ENCODE measurements at places on chromosomes 6 and 20.
A peak's percentile ranks its signal among the peaks of the same experiment; 100 is the strongest.

- no peak for DNase-seq
Observed at GRCh38 chr6:157326979-157327378, 3.7 kb upstream of the TMEM242 start.

DNA sequence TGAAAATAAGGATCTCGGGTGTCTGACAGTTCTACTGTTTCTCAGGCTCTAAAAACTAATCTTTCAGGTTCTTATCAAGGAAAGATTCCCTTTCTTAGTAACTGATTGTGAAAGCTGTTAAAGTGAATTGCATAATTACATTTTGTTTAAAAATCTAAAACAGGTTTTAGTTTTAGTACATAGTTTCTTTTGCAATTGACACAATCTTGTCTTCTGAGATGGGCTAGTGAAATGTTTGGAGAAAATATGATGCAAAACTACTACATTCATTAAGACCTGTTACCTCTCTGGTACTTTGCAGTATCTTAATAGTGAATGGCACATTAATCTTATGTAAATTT lies 298.4 kb downstream of the UTRN start:
- no peak for DNase-seq

DNA sequence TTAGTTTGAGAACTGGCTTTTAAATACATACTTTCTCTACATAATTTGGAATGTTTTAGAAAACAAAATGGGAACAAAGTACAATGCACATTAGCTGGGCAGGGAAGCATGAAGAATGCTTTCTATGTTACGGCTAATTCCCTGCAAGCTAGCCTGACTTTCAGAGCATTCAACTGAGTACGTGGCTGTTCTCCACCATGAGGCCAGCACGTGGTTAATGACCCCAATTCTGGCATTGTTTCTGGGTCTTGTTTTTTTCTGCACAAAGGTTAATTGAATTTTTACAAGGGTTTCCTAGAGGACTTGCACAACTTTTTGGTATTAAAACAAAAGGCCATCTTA lies 208.6 kb upstream of the AGPAT4 start:
- DNase-seq, result no peak

DNA sequence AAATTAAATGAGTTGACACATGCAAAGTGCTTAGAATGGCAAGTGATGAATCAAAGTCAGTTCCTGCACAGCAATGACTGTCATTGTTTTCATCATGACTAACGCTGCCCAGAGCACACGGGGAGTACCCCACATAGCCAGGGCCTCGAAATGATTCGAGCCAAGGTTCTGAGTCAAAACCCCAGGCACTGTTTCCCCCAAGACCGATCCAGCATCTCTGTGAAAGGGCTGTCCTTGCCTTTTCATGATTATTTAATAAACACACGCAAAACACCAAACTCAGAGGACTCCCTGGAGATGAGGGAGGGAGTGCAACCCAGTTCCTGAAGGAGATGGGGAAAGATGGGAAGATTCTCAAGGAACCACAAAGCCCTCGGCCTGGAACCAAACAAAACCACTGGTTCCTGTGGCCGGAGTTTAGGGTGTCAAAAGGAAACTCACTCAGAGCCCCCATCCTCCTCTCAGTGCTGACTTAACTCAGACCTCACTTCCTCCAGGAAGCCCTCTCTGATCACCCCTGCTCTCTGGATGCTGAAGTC lies 3.8 kb downstream of the PREX1 start:
- DNase-seq, result peak; percentile 60

DNA sequence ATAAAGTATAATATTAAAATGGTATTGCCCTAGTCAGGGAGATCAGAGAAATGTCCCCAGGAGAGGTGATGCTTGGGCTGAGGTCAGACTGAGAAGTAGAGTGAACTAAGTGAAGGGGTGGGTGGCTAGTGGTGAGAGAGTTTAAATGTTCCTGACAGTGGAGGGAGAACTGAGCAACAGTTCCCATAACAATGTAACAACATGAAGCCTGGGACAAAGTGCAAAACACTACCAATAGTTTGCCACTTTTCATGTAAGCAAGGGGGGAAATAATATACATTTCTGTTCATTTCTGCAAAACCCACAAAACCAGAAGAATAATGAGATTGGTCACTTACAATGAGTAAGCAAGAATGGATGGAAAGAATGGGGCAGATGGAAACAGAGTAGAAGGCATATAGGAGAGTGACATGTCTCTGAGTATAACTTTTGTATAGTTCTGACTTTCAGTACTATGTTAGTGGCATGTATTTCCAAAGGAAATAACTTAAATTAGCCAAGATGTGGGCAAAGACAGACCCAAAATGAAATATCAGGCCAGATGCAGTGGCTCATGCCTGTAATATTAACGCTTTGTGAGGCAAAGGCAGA lies 13.3 kb upstream of the FAXC start:
- no peak for DNase-seq

- DNase-seq, result no peak
Observed at GRCh38 chr6:29941471-29941870, 861 bp upstream of the HLA-A start.

- no peak for DNase-seq
Observed at GRCh38 chr6:25007269-25007699, 71.5 kb upstream of the RIPOR2 start.

DNA sequence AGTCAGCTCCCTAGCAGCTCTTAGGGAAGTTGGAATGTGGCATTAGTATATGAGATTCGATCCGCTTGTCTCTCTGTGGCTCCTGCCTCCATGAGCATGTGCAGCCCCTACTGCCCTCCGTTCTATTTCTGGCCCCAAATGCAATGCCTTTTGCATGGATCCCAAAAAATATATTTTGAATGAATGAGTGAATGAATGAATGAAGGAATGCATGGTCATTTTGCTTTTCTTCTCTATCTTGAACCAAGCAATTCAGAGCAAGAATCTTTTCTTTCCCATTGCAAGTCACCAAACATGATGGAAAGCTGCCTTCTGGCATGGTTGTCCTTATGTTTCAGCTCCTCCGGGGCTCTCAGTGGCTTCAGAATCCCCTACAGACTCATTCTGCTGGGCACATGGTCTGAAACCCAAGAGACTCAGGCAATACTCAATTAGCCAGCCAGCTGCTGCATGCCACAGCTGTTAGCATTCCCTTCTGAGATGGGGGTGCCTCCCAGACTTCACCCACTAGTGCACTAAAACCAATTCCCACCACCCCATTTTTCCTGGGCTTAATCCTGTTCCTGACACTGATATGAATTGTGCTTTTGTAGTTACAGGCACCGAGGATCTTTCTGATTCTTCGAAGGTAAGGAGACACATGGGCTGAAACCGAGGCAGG lies 2.6 kb upstream of the IYD start:
- DNase-seq, result no peak

GRCh38 chr6:71527886-71528285 lies 239.3 kb downstream of the OGFRL1 start:
- no peak for DNase-seq

GRCh38 chr6:16174416-16175078 lies 45.7 kb downstream of the MYLIP start:
- no peak for DNase-seq

- DNase-seq, result no peak
Observed at GRCh38 chr6:2179950-2180349, 65.5 kb downstream of the GMDS start.

GRCh38 chr6:36850021-36850420 lies 10.8 kb upstream of the CPNE5 start:
- DNase-seq, result no peak

DNA sequence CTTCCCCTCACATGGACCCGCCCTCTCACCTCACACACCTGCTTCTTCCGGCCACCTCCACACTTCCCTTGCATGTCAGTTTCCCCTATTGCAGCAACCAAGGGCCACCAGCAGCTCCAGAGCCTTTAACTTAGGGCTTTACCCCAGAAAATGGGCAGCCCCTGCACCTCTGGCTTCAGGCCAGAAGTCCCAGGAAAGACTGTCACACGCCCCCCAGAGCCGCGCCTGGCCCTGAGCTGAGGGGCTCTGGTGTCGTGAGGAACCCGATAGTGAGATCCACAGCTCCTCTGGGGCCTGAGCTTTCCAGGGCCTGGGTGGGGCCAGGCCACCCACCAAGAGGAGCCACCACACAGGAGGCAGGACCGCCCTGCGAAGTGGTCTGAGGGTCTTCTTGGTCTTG lies 182.4 kb downstream of the DLL1 start:
- DNase-seq, result no peak

DNA sequence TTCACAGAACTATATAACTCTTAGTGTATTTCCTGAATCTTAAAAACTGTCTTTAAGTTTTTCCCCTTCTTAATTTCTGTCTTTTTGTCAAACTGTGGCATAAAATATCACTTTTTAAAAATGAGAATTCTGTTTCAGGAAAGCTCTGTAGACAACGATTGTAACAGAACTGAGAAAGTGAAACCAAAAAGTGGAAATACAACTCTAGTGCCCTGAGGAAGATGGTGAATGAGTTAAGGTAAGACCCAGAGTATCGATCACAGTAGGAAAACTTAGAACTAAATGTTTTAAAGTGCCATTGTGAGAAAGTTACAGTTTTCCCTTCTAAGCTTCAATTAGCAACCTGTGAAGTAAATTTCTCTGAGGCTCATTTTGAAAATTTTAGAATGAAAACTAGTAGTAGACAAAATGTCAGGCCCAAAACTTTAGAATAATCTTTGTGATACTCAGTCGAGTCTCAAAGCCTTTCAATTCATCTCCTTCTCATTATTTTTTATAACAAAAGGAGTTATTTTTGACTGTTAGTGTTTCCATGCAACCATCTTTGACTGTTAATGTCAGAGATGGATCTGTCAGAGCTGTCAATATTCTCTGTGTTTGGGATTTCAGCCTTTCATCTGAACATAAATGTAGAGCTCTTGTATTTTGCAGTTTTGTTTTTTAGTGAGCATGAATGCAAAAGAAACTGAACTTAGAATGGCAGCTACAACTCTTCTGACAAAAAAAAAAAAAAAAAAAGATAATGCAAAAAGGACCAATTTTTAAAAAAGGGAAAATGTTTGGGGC lies 19.0 kb upstream of the TRDN start:
- DNase-seq, result no peak

DNA sequence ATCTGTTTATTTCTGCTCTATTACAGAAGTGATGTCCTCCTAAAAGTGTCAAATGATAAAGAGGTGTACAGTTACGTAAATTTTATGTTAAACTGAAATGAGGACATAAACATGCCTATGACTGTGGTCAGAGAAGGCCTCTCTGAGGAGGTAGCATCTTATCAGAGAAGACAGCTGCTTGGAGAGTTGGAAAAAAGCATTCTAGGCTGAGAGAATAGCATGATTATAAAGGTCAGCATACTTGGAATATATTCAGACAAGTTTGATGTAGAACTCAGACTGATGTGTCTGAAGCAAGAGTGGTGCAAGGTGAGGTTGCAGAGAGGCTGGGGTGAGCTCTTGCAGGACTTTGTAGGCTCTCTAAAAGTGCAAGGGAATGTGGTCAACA lies 3.1 kb upstream of the PCNA start:
- DNase-seq, result no peak

DNA sequence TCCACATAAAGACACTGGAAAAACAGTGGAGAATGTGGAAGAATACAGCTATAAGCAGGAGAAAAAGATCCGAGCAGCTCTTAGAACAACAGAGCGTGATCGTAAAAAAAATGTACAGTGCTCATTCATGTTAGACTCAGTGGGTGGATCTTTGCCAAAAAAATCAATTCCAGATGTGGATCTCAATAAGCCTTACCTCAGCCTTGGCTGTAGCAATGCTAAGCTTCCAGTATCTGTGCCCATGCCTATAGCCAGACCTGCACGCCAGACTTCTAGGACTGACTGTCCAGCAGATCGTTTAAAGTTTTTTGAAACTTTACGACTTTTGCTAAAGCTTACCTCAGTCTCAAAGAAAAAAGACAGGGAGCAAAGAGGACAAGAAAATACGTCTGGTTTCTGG lies 57.1 kb downstream of the MAP3K4 start:
- peak; percentile 83 for DNase-seq

DNA sequence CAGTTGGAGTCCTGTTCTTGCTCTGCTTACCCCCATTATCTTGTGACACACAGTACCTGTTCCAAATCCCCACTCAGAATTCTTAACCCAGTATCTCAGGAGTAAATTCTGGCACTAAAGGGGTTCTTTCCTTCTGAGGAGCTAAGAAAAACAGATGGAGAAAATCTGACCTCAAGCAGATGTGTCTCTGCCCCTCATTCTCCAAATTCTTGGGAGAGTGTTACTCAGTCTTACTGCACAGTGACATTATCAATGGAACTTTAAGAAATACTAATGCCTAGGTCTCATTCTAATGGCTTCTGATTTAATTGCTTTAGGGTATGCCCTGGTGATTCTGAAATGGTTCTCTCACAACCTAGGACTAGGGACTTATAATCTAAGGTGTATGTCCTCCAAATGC lies 40.6 kb upstream of the PTPRK start:
- DNase-seq, result no peak

GRCh38 chr6:139693735-139694134 lies 319.3 kb upstream of the CITED2 start:
- no peak for DNase-seq

GRCh38 chr6:33320315-33321181 lies 3.0 kb upstream of the ZBTB22 start:
- DNase-seq, result no peak

GRCh38 chr6:139390447-139390846 lies 16.0 kb upstream of the CITED2 start:
- no peak for DNase-seq

DNA sequence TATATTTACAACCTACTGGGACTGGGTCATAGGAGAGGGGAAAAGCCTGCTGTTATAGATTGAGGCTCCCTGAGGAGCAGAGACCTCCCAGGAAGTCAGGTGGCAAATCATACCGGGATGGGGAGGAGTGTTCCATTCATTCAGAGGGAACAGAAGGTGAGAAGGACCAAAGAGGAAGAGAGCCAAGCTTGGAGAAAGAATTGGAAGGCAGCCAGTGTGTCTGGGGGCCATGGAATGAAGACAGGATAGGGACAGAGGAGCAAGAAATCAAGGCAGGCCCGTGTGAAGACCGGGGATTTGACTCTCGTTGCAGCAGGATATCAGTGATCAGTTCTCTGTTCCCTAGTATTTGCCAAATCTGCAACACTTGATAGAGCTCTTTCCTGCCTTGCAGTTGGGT lies 5.7 kb upstream of the ZNF217 start:
- DNase-seq, result no peak

- DNase-seq, result no peak
Observed at GRCh38 chr20:32891491-32891890, 32.8 kb downstream of the EFCAB8 start.

GRCh38 chr20:36336954-36337704 lies 31.0 kb downstream of the DLGAP4 start:
- no peak for DNase-seq

DNA sequence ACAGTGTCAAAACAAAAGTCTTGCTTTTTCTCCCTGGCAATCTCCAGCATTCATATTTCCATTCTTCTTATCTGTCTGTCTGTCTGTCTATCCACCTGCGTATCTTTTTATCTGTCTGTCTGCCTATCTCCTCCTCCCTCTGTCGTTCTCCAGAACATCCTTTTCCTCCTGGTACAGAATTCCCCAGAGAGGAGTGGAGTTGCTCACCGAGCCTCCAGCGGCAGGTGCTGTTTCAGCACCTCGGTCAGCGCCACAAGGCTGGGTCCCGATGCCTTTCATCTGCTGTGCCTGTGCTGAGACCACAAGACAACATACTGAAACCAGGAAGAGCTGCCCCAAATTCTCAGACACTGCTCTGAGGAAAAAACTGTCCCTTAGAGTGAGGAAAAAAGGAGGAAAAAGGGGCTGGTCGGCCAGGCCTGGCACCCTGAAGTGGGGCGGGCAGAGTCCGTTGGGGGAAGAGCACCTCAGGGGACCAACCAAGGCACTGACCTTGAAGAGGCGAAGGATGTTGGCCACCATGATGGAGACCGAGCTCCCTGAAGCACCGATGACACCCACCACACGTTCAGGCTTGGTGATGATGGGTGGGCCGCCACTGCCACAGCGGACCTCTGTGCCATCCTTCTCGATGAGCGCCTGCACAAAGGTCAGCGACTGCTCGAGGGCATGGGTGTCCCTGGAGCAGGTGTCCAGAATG lies 13.3 kb downstream of the GRM4 start:
- no peak for DNase-seq

Data from AG09309 (cell line).